Vagina (tissue), 2 donors: ENCODE measurements at places on chromosomes 16 and 17.

DNA sequence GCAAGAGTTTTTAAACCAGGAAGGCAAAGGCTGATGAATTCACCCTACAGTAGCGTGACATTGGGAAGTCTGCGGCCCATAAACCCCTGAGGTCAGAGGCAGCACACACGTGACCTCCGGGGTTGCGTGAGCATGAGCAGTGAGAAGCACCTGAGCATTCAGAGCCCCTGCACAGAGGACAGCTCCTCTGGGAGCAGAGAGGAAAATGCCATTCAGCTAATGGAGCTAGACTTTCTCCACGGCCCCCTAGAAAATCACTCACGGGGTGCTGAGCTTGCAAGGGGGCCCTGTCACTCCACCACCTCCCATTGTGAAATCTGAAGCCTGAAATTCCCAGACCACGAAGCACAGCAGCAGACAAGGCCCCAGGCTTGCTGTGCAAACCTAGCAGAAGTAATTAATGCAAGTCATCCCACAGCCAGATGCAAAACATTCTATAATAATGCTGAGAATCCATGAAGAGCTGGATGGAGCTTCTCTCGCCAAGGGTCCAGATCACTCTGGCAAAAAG lies 114.9 kb upstream of the RCVRN start:
- no peak for DNase-seq

- DNase-seq: no peak
These were observed 210.0 kb downstream of the MAF start for GRCh38 chr16:79390481-79391051.

- DNase-seq: no peak
These were observed 322.4 kb upstream of the CDH5 start for GRCh38 chr16:66044089-66044488.

- no peak for DNase-seq
These were observed 29.0 kb downstream of the ETV4 start for GRCh38 chr17:43517161-43517560.

DNA sequence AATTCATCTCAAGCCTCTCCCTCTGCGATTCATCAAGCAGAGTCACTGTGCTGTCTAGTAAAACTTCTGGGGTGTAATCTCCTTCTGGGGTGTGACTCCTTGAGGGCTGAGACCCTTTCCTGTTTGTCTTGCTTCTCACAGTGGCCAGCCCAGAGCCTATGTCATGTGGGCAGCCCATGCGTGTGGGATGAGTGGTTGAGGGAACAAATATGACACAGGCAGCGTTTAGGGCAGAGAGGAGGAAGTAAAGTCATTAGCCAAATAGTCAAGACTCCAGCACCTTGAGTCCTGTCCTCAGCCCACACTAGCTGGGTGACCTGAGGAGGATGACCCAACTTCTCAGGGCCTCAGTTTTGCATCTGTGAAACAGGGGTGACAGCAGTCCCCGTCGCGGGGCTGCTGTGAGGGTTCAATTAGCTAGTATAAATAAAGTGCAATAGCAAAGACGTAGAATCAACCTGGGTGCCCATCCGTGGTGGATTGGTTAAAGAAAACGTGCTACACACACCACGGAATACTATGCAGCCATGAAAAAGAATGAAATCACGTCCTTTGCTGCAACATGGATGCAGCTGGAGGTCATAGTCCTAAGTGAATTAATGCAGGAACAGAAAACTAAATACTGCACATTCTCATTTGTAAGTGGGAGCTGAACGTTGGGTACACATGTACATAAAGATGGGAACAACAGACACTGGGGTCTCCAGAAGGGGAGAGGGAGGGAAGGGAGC lies 4.5 kb upstream of the ITGAX start:
- DNase-seq: no peak

- no peak for DNase-seq
These were observed 9.7 kb upstream of the ARL5C start for GRCh38 chr17:39175695-39176093.

- DNase-seq: no peak
These were observed 3.9 kb upstream of the WNT9B start for GRCh38 chr17:46847204-46848191.

DNA sequence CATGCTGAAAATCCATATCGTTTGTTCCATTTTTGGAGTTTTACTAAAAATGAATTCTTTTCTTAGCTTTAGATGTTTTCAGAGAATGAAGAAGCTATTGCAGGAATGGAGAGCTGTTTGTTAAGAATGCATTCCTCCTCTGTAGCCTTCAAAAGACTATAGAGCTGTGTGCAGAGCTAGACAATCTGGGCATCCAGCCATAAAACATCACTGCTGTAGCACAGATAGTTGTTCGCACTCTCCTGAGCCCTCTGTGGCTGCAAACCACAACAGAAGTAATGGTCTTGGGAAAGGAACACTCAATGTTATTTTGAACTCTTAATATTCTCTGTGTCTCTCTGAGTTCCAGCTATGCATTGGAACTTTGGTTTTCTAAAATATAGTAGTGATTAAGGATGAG lies 4.9 kb downstream of the TNRC6C start:
- no peak for DNase-seq

- DNase-seq: no peak
These were observed 1.5 kb downstream of the SP2 start for GRCh38 chr17:47897561-47897960.

- no peak for DNase-seq
These were observed 1.6 kb downstream of the MRM1 start for GRCh38 chr17:36602924-36603384.

- no peak for DNase-seq
These were observed 131.2 kb upstream of the NLRP1 start for GRCh38 chr17:5715478-5715877.

DNA sequence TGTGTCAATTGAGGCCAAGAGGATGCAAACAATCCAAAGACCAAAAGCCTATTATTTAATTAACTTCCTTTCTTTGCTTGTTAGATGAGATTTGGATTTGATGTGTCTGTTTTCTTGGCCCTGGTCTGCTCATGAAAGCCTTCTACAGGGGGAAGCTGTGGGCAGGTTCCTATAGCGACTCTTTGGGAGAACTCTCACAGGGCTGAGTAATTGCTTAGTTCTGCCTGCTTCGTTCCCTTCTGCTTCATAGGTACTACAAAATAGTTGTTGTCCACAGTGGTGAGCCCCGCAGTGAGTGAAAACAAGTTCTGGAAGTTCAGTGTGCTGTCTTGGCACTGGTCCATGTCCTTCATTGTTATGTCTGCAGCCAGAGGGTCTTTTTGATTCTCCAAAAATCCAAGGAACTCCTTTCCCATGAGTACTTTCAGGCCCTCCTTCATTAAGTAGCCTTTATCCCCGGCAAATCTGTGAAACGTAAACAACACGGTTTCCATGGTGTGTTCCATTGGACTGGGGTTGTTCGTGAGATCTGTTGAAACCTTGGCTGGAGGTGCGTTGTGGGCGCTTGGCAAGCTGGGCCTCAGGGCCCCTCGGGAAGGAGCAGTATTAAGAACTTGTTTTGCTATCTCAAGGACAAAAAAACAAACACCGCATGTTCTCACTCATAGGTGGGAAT lies 30.0 kb upstream of the ANKRD40CL start:
- no peak for DNase-seq

DNA sequence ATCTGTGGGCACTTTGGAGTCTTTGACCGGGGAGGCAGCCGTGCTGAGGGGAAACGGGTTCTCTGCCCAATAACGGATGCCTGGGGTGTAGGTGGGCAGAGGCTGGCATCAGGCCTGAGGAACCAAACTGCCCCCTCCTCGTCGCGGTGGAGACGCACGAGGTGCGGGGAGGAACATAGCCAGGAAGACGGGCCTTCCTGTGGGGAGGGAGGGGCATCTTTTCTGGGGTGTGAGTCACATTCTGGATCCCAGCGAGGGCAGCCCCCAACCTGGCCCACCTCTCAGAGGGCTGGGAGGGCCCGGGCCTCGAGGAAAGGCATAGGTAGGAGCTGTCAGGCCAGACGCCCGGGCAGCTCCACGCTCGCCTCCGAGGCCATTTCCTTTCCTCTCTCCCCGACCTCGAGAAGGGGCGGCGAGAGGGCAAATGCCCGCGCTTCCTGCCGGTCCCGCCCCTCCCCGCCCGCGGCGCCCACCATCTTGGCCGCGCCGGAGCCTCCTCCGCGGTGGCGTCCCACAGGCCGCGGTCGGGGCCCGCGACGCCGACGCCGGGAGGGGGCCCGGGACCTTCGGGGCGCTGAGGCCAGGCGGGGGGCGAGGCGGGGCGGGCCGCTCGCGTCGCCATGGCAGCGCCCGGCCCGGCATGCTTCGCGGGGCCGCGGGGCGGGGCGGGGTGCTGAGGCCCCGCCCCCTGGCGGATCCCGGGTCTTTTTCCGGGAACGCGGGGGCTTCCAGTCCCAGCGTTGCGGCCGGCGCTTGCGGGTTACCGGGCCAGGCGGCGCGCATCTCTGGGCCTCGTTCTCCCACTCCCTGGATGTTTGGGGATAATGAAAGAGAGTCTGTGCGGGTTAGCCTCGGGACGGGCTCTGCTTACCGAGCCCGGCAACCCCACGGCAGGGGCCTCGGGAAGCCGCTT lies 13.2 kb downstream of the RAI1 start:
- no peak for DNase-seq

DNA sequence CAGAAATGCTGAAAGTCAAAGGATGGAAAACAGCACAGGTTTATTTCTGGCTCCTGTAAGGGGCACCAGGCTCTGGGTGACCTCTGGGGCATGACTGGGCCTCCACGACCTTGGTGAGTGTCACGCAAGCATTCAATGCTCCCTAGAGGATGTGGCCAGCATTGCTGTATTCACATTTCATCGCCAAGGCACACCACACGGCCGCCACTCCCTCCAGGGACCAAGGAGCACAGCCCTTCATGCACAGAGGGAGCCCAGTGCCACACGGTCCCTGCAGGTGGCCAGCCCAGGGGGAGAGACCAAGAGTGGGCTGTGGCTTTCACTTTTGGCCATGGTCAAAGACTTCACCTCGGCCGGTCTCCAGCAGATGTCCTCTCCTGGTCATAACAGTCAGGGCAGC lies 137.4 kb upstream of the TNRC6C start:
- no peak for DNase-seq

DNA sequence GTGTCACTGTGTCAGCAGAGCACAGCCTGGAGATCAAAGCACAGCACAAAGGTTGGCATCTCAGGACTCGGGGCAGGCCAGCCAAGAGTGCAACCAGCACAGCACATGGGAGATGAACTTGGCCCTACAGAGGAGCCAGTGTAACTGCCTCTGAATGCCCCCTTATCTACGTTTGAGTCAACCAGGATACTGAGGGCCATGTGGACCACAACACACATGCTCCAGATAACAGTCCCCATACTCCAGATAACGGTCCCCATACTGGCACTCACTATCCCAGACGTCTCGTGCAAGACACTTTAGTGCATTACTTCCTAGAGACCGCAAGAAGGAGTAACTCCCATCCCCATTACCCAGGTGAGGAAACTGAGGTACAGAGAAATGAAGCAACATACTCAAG lies 88.2 kb downstream of the XYLT1 start:
- no peak for DNase-seq

DNA sequence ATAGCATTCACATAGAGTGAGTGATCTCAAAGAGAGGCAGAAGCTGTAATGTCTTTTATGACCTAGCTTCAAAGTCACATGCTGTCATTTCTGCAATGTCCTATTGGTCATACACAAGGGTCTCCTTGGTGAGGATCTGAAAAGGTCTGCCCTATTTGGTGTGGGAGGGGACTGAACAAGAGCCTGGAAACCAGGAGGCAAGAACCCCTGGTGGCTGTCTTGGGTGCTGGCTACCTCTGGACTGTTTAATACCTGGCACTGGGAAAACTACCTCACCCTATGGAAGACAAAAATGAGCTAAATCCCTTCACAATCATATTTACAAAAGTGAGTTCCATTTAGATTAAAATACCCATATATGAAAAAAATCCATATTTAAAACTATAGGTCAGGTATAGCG lies 9.0 kb downstream of the KCTD13 start:
- no peak for DNase-seq

- no peak for DNase-seq
These were observed 290.4 kb upstream of the HSBP1 start for GRCh38 chr16:83517398-83517797.

GRCh38 chr16:28003923-28004322 lies 59.6 kb downstream of the GSG1L start:
- DNase-seq: no peak

DNA sequence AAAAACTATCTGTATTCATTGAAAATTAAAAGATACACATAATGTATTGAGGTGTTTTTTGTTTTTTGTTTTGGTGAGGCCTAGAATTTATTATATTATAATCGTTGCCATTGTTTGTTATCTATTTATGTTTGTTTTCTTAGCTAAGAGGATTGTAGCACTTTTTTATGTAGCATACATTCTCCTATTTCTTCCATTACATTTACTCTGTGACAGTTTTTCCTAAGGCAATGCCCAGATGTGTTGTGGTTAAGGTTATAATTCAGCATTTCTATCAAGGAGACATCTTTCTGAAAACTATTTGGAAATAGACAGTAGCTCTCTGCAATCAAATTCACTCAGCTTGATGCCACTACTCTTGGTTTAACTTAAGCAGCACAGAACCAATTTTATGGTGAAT lies 161.6 kb downstream of the PPM1E start:
- DNase-seq: no peak

GRCh38 chr16:57319646-57320045 lies 35.2 kb upstream of the PLLP start:
- DNase-seq: no peak

- DNase-seq: no peak
These were observed 278 bp downstream of the ITGB4 start for GRCh38 chr17:75721463-75722011.

- no peak for DNase-seq
These were observed 35.6 kb downstream of the PRKCA start for GRCh38 chr17:66337866-66338485.

DNA sequence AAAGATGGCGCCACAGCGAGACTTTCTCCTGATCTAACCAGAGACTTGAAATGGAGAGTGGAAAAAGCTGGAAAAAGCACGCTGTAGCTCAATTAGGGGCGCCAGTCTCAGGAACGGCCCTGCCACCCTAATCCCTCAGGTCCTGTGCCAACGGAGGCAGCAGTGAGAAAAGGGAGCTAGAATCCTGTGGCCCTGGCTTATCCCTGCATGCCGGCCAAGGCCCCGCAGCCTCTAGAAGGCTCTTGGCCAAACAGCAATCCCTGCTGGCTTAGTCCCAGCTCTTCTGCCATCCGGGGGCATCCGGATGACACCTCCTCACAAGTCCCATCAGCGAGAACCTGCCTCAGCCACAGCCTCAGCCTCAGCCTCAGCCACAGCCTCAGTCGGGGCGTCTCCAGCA lies 69.8 kb downstream of the MRM3 start:
- no peak for DNase-seq

GRCh38 chr17:55290492-55291113 lies 25.8 kb downstream of the HLF start:
- no peak for DNase-seq

DNA sequence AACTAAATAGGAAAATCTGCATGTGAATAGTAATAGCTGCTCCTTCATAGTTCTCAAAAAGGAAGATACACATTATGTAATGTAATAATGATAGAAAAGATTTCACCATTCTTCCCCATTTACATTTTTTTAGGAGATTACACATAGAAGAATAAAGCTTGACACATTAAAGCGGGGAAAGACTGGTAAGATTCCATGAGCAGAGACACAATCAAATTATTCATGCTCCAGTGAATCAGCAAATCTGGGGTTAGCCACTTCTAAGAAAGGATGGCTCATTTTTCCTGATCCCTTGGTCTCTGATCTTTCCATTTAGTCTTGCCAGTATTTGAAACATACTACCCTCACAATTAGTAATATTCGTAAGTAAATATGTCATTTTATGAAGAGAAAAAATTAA lies 81.9 kb downstream of the CA4 start:
- DNase-seq: no peak
